ENCODE measurements at places on chromosomes 5 and 9. TPM values are rescaled to one million over a fixed set of nuclear protein-coding genes. Genes with fewer than 3 reads are reported as not detected.

IGIP gene
- 2.5 TPM for total RNA-seq

CDH9 gene
- total RNA-seq = 0.64 TPM

CDX1 gene
- total RNA-seq = 0.14 TPM

GRCh38 chr5:139971202-139971725 is 71.8 kb downstream of the NRG2 start:
- ATAC-seq = no peak

BAG1 gene
- 31.5 TPM for total RNA-seq

DNA sequence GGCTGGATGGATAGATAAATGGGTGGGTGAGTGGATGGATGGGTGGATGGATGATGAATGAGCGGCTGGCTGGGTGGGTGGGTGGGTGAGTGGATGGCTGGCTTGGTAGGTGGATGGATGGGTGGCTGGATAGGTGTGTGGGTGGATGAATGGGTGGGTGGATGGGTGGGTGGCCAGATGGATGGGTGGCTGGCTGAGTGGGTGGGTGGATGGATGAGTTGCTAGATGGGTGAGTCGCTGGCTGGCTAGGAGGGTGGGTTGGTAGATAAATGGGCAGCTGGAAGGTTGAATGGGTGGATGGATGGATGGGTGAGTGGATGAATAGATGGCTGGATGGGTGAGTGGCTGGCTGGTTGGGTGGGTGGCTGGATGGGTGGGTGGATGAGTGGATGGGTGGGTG is 27.9 kb upstream of the CEP72 start:
- ATAC-seq = no peak

DNA sequence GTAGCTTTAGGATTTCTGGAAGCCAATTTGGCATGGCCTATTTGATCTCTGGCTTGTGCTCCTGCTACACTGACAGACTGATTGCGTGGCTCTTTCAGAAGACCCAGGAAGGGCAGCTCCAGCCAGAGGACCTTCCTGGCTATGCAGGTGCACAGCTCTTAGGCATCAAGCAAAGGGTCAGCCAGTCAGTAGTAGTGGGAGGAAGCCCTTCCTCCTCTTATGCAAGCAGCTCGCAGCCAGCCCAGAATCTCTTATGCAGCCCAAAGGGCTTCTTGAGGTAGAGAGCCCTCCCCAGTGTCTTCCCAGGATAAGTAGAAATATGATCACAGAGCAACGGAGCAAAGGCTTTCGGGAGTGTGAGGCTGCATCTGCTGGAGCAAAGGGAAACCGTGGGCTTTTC is 43.2 kb downstream of the SLC36A1 start:
- ATAC-seq = no peak

DNA sequence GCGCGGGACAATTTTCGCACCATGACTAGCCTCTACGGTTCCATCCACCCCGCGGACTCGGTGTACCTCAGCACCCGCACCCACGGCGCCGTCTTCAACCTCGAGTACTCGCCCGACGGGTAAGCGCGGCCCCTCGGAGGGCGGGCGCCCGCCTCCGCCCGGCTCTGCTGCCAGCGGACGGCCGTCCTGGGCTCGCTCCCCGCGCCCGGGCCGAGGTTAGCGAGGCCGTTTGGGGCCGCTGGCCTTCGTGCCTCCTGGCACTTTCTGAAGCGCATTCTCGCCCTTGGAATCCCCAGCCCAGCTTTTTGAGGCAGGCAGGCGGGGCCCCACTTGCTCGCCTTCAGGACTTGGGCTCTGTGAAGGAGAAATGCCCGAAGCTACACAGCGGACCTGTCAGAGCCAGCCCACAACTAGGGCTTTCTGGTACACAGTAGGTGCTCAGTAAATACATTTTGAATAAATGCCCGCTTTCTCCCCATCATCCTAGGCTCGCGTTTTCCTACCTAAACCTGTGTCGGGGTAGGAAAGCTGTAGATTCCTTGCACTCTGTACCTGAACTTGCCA is 772 bp downstream of the DCAF10 start:
- peak; percentile 35 for ATAC-seq
